ENCODE measurements at places on chromosomes 2 and 18.

DNA sequence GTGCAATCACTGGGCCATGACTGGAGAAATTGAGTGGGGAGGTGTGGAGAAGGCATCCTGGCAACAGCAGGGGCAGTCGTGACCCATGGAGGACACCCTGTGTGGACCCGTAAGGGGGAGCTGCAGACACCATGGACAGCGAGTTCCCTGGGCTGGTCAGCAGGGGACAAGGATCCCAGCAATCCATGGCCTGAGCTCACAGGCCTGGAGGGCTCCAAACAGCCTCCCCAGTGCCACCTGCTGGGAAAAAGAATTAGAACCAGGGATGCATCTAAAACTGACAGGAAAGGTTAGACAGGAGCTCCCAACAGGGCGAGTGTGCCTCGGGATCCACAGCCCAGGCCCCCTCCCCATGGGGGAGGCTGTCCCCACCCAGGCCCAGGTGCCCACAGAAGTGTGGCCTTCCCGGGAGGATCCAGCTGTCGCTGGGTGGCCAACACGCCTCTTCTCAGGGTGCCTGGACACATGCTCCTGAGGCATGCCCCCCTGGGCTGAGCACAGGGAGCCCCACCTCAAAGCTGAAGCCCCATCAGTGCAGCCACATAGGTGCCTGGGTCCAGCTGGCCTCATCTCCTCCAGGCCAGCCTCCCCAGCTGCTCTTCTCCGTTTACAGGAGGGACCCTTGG lies 20.5 kb upstream of the KIF1A start:
- DNase-seq, result peak; percentile 84

GRCh38 chr18:56945171-56946083 lies 201.5 kb upstream of the BOD1L2 start:
- peak; percentile 18 for DNase-seq

- DNase-seq, result no peak
Observed at GRCh38 chr2:187150670-187151069, 297.4 kb downstream of the CALCRL start.

- no peak for DNase-seq
Observed at GRCh38 chr2:43727634-43728014, 46.2 kb upstream of the DYNC2LI1 start.

GRCh38 chr2:220764171-220764570 lies 807.9 kb downstream of the EPHA4 start:
- no peak for DNase-seq

- DNase-seq, result peak; percentile 51
Observed at GRCh38 chr18:43661570-43661969, 384.3 kb upstream of the SYT4 start.

DNA sequence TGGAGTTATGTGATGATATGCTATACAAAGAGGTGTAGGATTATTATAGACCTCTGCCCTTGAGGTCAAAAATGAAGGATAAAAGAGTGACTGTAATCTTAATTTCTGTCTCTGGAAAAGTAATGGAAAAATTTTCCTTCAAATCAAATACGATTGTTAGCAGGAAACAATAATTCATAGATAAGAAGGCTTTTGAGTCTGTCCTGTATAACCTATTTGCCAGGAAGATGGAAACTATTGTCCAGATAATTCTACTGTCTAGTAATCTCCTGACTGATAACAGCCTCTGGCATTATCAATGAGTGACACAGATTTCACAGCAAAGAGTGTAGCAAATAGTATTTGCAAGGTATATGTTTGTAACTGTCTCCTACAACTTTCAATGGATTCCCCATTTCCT lies 307.8 kb downstream of the MTX2 start:
- no peak for DNase-seq

- DNase-seq, result no peak
Observed at GRCh38 chr18:62399276-62399675, 74.2 kb downstream of the TNFRSF11A start.

DNA sequence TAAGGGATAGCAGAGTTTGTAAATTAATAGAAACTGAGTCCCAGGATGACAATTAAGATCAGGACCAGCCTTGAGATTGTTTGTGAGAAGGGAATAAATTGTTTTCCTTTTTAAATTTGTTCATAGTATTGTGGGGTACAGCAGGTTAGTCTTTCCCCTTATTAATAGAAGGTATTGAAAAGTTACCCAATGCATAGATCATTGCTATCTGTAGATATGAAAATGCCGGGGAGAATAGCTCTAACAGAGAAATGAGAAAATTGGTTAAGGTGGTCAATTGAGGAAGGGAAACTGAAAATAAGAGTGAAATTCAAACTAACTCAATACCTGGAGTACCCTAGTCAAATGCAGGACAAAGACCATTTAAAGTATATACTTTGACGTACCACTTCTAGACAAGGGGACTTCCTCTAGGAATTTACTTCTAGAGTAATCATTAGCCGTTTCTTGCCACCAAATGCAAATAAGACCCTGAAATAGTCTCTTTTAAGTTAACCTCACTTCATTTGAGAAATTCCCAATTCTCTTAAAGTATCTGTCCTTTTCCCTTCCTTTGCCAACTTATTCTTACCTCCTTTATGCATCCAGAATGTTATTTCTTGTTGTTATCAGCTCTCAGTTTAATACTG lies 1224.4 kb upstream of the LRRTM1 start:
- DNase-seq, result no peak

DNA sequence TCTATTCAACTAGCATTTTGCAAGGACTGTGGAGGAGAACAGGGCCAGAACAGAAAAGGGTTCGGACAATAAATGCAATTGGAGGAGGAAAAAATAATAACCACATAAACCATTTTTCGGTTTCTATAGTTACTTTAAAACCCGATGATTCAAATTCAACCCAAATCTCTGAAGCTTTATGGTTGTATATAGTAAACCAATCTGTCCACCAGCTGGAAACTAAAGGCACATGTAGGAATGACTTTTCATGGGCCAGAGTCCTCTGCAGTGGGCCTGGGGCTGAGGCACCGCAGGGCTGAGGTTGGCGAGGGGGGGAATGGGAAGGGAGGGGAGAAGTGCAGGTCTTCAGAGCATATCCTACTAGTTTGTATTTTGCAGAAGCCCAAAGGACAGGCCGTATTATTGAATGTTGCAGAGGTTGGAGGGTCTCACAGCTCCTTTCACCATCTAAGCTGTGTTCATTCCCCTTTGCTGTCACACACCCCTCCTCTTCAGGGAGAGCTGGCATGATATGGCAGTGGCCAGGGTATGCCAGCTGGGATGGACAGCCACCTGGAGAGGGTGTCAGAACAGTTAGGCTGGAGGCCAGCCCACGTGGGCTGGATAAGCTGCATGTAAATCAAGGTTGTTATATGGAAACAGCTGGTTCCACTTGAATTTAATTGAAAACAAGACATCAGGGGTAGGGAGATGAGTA lies 267.1 kb downstream of the PRKCE start:
- no peak for DNase-seq

GRCh38 chr2:103959174-103960128 lies 894.5 kb upstream of the POU3F3 start:
- no peak for DNase-seq

- no peak for DNase-seq
Observed at GRCh38 chr18:22816266-22817176, 116.6 kb upstream of the RBBP8 start.

DNA sequence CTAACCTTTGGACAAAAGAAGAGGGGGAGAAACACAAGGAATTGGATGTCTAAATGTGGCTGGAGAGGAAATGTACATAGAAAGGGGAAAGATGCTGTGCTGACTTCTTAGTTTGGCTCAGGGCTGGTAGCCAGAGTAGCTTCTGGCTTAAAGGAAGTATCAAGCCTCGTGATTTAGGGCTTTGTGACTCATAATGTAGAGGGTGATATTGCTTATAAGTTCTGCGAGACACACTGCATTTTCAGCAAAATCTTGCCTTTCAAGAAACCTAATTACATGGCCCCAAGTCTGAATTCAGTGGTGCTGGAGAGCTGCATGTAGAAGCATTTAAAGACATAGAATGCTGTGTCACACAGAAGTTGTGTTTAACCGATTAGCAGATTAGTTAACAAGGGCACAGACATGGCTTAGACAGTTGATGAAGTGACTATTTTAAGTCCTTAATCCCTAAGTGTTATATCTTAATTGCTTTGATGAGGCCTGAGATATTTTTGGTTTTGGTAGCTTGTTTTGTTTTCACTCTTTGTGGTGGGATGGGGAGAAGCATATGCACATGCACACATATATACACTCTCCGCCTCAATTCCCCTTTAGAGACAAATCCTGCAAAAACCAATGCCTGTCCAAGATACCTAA lies 66.4 kb downstream of the EPAS1 start:
- no peak for DNase-seq

- no peak for DNase-seq
Observed at GRCh38 chr2:75506101-75506697, 54.5 kb downstream of the EVA1A start.

- DNase-seq, result no peak
Observed at GRCh38 chr2:10811517-10811916, 1.1 kb downstream of the PDIA6 start.

GRCh38 chr18:452816-453215 lies 47.7 kb downstream of the COLEC12 start:
- DNase-seq, result no peak

- DNase-seq, result no peak
Observed at GRCh38 chr18:61203151-61203550, 130.1 kb upstream of the CDH20 start.

DNA sequence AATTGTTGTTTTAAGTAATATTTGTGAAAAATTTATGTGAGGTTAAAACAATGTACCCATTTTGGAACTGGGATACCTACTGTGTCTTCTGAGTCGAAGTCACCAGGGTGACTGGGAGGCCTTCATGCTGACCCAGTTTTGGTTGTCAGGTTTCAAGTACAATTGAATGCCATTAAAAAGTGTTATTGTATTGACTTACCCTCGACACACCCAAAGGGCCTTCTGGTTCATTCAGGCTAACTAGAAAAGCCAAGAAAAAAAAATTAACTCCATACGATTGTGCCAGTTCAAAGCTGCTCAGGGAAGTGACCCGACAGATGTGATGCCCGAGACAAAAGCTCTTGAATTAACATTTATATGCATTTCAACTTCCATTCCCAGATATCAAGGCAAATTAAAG lies 190.0 kb downstream of the ST6GAL2 start:
- DNase-seq, result no peak

DNA sequence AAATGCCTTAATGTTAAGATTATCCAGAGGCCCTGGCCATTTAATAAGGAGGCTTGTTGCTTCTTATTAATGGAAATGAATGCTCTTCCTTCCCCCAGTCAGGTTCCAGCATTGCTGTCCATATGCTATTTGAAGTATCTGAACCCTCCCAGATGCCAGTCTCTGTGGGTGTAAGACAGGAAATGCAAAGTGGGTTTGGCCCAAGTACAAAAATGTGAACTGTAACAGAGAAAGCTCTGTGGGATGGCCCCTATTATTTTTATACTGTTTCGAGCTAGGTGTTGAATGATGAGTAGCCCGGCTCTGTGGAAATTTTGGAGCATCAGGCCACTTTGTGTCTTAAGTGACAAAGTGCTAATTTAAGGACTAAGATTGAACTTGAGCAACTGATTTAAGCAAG lies 141.0 kb downstream of the UXS1 start:
- DNase-seq, result peak; percentile 47

DNA sequence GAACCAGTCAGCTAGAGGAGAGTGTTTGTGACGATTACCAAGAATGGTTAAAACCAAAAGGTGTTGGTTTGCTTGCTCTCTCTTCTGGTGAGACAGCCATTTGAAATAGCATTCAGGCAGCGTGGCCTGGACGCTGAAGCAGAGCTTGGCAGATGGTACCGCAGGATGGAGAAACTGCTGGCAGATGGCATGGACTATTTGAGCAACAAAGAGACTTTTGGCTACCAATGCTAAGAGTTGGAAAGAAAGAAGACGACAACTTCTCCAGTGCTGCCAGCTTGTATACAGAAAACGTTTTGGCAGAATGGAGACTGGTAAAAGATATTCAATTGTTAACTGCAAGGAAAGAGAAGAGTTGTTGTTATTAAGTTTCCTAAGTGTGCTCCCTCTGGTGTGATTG lies 315.0 kb downstream of the PARD3B start:
- no peak for DNase-seq

- DNase-seq, result no peak
Observed at GRCh38 chr2:105409717-105410116, 10.9 kb upstream of the FHL2 start.

- peak; percentile 75 for DNase-seq
Observed at GRCh38 chr2:230582851-230583283, 129.8 kb upstream of the CAB39 start.

GRCh38 chr2:206739271-206739670 lies 21.1 kb upstream of the DYTN start:
- DNase-seq, result no peak

GRCh38 chr2:53641290-53641689 lies 126.3 kb upstream of the CHAC2 start:
- no peak for DNase-seq

DNA sequence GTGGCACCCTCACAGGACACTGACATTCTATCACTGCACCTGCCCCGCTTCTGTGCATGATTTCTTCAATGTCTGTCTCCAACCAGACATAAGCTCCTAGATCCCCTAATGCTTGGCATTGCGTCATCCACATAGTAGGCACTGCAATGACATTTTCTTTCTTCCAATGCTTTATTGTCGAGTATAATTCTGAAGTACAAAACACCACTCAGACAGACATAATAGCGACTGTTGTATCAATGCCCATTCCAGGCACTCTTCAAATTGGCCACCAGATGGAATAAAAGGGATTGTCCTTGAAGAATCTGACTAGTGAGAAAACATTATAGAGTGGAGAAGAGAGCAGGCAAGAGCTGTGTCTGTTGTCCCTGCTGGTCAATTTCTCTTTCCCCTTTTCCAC lies 89.0 kb downstream of the LPIN1 start:
- no peak for DNase-seq

GRCh38 chr2:96342085-96342484 lies 6.5 kb downstream of the NCAPH start:
- DNase-seq, result peak; percentile 51

DNA sequence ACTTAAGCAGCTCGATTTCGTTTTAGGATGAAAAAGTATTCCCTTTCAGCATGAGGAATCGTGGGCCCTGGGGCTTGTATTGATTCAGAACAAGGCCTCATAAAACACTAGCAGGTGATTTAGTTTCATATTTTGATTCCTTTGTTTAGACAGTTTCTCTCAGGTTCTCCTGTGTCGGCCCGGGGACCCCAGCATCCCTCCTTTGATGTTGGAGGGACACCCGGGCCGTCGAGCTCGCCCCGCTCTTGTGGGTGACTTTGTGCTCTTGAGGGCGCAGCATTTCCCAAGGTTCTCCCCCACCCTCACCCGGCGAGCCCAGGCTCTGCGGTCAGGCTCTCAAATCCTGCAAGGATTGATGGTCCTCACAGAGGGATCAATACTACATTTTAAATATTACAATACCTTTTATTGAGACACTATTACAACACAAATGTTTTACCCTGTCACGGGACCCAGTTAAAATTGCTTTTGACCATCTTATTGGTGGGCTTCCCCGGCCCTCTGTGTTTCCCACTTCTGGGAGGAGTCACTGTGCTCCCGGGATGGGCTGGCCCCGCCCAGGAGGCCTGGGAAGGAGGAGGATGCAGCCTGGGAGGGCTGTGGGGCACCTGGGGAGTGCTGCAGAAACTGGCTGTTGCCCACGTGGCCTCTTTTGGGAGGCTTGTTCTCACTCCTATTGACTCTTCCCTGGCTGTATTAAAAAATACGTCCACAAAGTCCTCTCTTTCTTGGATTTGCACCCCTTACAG lies 222.6 kb downstream of the INSIG2 start:
- DNase-seq, result peak; percentile 12

- no peak for DNase-seq
Observed at GRCh38 chr2:26170795-26171194, 2.1 kb upstream of the GAREM2 start.

Data from SJSA1 (cell line).